ENCODE measurements at places on chromosomes 3 and 15.

- DNase-seq: no peak
These were observed 136.0 kb downstream of the MECOM start for GRCh38 chr3:169527507-169527906.

DNA sequence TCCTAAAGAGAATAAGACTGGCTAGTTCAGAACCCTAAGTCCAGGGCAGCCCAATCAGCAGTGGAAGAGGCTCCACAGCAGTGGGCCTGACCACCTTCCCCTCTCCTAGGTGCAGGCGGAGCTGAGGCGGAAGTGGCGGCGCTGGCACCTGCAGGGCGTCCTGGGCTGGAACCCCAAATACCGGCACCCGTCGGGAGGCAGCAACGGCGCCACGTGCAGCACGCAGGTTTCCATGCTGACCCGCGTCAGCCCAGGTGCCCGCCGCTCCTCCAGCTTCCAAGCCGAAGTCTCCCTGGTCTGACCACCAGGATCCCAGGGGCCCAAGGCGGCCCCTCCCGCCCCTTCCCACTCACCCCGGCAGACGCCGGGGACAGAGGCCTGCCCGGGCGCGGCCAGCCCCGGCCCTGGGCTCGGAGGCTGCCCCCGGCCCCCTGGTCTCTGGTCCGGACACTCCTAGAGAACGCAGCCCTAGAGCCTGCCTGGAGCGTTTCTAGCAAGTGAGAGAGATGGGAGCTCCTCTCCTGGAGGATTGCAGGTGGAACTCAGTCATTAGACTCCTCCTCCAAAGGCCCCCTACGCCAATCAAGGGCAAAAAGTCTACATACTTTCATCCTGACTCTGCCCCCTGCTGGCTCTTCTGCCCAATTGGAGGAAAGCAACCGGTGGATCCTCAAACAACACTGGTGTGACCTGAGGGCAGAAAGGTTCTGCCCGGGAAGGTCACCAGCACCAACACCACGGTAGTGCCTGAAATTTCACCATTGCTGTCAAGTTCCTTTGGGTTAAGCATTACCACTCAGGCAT is 33.7 kb downstream of the VIPR1 start:
- DNase-seq: peak; percentile 63

GRCh38 chr15:25092661-25093060 is 137.9 kb downstream of the SNRPN start:
- no peak for DNase-seq

DNA sequence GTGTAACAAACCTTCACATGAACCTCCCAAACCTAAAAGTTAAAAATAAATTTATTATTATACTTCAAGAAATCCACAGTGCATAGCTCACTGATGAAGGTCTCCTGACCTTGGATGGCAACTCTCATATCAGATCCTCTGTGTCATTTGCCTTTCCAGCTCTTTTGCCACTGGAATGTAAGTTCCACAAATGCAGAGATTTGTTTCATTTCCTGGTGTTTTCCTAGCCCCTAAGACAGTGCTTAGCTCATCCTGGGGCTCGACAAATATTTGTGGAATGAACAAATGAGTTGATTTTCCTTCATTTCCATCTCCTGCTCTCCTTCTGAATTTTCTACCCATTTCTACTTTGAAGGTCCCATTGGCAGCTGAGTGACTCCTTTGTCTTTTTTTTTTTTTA is 56.0 kb downstream of the FRMD4B start:
- DNase-seq: no peak

- peak; percentile 52 for DNase-seq
These were observed 92.9 kb downstream of the UBE3A start for GRCh38 chr15:25345943-25346342.

- peak; percentile 53 for DNase-seq
These were observed 435 bp downstream of the RAB27A start for GRCh38 chr15:55289011-55289745.

DNA sequence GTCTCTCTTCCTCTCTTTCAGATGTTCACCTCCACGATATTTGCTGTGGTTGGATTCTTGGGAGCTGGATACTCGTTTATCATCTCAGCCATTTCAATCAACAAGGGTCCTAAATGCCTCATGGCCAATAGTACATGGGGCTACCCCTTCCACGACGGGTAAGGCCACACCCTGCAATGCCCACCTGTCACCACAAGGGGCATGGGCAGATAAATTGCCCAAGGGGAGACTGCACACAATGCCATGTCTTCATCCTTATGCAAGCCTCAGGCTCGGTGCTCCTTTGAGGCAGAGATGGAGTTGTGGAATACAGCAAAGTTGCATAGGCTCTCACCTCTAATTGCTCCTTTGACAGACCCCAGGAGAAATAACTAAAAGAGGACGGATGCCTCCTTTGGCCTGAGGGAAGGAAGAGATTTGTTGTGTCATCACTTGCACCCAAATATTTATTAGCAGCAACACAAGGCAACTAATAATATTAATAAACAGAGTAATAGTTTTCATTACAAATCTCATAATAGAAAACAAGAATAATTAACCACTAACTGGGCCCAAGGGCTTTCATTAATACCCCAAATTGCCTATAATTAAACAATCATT is 13.2 kb downstream of the TM4SF4 start:
- DNase-seq: no peak

DNA sequence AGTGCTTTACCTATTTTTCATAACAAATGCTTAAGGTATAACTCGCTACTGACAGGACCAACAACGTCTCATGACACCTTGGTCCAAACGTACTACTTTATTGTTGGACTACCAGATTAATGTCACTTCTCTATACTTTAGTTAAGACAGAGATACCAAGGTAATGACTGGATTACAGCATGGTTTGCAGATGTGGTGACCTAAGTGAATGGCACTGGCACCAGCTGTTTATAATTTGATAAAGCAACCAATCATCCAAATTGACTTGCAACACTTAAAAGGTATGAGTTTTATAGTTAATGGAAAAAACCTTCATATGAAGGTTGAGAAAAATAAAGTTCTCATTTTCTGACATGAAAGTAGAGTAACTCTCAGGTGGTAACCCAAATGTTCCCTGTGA is 209.0 kb downstream of the NEK10 start:
- DNase-seq: no peak

GRCh38 chr3:46892285-46893145 is 15.0 kb downstream of the PTH1R start:
- peak; percentile 46 for DNase-seq

- DNase-seq: peak; percentile 17
These were observed 4.1 kb downstream of the TNFSF10 start for GRCh38 chr3:172518929-172519640.

DNA sequence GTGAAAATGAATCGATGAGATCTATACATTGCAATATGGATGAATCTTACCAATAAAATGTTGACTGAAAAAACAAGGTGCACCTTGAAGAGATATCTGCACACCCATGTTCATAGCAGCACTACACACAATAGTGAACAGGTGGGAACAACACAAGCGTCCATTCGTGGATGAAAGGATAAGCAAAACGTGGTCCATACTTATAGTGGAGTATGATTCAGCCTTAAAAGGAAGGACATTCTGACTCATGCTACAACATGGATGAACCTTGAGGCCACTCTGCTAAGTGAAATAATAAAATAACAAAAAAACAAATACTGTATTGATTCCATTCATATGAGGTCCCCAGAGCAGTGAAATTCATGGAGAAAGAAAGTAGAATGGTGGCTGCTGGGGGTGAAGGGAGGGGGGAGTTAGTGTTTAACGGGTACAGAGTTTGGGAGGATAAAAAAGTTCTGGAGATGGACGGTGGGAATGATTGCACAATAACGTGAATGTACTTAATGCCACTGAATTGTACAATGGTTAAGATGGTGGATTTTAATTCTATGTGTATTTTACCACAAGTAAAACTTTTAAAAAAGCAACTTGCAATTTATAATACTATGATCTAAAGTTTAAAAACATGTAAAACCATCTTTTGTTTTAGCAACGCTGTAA is 35.6 kb downstream of the IQSEC1 start:
- DNase-seq: no peak

DNA sequence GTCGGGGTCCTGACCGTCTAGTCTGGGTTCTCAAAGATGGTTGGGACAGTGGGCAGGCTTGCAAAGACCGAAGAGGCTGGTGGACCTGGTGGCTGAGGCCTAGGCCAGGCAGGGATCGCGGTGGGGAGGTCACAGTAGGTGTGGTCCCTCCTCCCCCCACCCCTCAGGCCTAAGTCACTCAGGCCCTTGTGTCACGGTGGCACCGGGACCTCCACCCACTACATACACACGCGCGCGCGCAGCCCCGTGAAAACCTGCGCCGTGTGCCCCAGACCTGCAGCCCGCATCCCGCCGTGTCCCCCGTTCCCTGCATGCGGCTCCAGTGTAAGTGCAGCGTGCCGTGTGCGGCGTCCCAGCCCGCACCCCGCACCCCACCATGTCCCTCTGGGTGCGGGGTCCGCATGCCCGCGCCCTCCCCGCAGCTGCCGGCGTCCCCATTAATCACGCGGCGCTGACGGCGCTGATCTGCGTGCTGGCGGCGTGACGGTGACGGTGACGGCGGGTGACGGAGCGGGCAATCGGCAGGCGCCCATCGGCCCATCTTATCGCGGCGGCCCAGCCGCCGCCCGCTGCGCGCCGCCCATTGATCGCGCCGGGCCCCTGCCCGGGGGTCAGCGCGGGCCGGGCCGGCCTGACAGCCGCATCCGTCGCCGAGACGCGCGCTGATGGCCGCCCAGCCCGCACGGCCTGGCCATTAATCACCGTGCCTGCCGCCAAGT is 24.4 kb downstream of the SEC61A1 start:
- DNase-seq: no peak

DNA sequence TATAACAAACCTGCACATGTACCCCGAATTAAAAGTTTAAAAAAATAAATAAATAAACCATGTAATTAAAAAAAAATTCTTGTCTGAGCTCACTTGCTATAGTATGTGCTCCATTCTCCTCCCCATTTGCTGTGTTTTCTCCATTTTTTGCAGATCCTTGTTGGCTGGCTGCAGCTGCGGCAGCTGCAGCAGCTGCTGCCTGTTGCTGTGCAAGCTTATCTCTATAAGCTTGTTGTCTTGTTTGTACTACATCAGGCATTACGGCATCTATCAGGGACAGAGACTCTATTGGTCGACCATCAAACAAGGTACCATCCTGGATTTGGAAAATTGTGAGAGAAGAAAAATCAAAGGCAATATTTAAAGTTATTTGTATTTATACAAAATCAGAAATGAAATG is 145.9 kb downstream of the TBL1XR1 start:
- no peak for DNase-seq

GRCh38 chr15:71117714-71118305 is 2.5 kb downstream of the THSD4 start:
- DNase-seq: no peak

DNA sequence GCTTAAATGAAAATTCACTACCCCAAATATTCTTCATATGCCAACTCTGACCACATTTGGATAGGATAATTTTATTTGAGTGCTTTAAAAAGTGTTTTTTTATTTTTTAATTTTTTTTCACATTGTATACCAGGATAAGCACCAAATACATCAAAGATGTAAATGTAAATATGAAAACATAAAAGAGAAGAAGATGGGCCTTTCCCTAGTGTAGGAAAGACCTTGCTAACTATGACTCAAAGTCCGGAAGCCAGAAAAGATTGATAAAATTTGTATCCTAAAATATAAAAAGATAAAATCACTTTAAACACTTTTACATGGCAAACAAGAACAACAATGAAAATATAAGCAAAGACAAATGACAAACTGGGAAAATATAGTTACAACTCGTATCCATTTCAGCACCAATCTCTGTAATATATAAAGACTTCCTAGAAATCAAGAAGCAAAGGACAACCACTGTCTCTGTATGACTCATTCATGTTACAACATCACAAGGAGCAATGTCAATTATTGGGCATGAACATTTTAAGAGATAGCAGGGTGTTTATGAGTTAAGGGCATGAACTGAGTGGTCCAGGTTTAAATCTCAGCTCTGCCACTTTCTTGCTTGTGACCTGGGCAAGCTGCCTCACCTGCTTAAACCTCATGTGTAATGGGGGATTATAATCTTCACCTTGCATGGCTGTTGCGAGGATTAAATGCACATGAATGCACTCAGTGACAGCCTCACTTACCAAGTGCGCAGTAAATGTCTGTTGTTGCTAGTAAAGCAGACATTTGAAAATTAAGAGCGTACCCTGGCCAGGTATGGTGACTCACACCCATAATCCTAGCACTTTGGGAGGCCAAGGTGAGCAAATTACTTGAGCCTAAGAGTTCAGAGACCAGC is 25.3 kb upstream of the ARHGEF3 start:
- DNase-seq: peak; percentile 66

DNA sequence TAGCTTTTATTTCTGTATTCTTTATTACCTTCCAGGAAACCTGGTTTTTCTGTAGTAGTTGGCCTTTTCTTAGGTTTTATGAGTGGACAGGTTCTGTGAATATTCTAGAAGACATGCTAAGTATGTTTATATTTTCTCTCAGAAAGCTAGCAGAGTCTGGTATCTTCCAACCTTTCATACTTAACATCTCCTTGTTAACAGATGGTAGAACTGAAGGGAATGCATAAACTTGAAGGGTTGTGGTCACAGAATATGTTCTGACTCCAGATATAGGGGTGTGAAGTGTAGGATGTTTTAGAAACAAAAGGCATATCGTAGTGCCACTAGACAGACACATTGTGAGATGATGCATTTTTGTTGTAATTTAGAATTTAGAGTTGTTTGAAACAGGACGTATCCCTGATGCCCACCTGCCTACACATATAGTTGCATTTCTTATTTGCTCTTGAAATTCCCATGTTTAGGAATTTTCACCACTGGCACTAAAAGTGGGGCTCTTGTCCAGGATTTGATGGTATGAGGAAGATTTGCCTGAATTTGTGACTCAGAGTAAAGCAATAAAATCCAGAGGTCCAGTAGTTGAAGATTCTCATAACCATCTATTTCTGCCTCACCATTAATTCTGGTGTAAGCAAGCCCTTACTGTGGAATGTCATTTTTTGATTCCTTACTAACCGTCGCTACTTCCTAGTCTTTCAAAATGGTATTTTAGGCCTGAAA is 274.5 kb downstream of the FEZF2 start:
- DNase-seq: no peak

DNA sequence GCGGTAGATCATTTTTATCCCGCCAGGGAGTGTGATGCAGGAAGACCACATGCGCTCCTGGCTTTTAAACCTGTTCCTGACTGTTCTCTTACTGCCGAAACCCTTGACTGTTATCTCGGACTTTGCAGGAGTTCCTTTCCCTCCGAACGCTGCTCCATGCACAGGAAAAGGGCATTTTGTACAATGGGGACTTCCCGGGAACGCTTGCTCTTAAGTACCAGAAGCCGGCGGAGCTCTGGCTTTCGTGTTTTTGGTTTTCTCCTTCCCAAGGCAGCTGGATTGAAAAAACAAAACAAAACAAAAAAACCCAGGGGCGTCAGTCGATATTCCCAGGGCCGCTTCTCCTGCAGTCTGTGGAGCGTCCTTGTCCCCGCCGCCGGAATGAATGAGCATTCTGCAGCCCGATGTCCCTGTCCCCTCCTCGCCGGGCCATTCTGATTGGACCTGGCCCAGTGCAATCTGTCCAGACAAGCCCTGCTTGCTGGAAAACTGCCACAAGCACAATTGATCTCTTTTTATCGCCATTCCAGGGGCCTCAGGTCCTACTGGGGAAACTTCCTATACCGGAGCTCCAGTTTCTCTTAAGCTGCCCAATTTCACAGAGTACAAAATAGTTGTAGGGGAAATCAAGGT is 44.8 kb downstream of the SLC6A1 start:
- no peak for DNase-seq
